ENCODE measurements at places on chromosomes 12 and 14.
A peak's percentile ranks its signal among the peaks of the same experiment; 100 is the strongest.

- DNase-seq, result peak; percentile 49
Measured at GRCh38 chr14:69363055-69363454, 35.0 kb downstream of the ERH start.

DNA sequence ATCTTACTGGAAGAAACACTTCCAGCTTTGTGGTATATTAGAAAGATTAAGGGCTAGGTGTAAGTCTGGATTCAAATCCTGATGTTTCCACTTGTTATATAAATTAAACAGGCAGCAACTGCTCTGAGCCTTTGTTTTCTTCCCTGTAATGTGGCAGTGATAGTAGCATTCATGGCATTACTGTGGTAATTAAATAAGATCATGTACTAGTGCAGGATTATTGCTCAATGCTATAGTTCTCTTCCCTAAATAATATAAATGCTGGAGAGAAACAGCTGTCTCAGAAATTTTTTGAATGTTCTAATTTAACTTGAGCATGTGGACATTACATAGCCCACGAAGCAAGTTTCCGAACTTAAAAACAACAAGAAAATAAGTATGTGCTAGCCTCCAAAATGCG, 5.4 kb downstream of the TMEM117 start:
- no peak for DNase-seq

- DNase-seq, result no peak
Measured at GRCh38 chr12:106601031-106601430, 18.2 kb downstream of the RFX4 start.

GRCh38 chr14:90755661-90756304, 60.4 kb downstream of the TTC7B start:
- DNase-seq, result no peak

GRCh38 chr12:104873374-104873773, 84.7 kb downstream of the SLC41A2 start:
- no peak for DNase-seq

GRCh38 chr12:117284140-117284539, 77.3 kb downstream of the NOS1 start:
- no peak for DNase-seq
